Activated gamma-delta T cell treated with anti-CD3 and anti-CD28 coated beads, Interleukin-2, amount 50 U/mL, for 16 hours (primary cell): ENCODE measurements at places on chromosomes 11 and 22.

GRCh38 chr11:69194396-69194795 lies 38.7 kb downstream of the SMIM38 start:
- no peak for DNase-seq

GRCh38 chr22:37163575-37164504 lies 14.1 kb upstream of the IL2RB start:
- DNase-seq, result no peak

GRCh38 chr11:112085822-112086421 lies 634 bp downstream of the TIMM8B start:
- peak; percentile 9 for DNase-seq

DNA sequence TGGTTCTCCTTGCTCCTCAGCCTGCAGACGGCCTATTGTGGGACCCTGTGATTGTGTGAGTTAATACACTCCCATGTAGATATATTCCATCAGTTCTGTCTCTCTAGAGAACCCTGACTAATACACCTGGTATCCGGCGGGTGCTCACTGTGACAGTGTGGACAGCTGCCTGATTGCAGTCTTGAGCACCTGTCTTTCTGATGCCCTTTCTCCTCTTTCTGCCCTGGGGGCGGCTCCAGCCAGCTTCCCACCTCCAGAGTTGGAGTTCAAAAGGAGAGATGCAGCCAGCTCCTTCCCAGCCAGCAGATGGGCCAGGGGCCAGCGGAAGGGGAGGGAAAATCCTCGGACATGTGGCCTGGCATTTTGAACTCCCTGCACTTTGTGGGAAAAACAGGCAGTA lies 15.0 kb downstream of the SMIM38 start:
- no peak for DNase-seq
